ENCODE measurements at places on chromosomes 6 and 20.

- no peak for DNase-seq
Observed at GRCh38 chr20:38864662-38865061, 59.2 kb downstream of the PPP1R16B start.

DNA sequence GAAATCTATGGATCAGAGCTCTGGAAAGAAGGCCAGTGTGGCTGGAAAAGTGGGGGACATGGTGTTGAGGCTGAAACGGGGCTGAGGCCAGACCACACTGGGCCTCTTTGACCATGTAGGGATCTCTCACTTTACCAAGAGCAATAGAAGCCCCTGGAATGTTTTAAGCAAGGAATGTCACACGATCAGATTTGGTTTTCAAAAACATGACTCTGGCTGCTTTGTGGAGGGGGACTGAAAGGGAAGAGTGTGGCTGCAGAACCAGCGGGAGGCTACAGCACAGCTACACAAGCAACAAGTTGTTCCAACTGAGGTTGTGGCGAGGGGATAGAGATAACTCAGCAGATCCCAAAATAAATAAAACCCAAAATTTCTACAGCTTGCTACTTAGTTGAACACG is 346.0 kb downstream of the NRN1 start:
- DNase-seq: no peak

GRCh38 chr6:100446115-100447080 is 18.3 kb downstream of the SIM1 start:
- DNase-seq: no peak

- DNase-seq: no peak
Observed at GRCh38 chr6:3317741-3318211, 59.0 kb downstream of the PSMG4 start.

- DNase-seq: no peak
Observed at GRCh38 chr6:119311514-119312142, 37.9 kb downstream of the MAN1A1 start.

- DNase-seq: no peak
Observed at GRCh38 chr6:40733290-40733689, 146.1 kb upstream of the LRFN2 start.

DNA sequence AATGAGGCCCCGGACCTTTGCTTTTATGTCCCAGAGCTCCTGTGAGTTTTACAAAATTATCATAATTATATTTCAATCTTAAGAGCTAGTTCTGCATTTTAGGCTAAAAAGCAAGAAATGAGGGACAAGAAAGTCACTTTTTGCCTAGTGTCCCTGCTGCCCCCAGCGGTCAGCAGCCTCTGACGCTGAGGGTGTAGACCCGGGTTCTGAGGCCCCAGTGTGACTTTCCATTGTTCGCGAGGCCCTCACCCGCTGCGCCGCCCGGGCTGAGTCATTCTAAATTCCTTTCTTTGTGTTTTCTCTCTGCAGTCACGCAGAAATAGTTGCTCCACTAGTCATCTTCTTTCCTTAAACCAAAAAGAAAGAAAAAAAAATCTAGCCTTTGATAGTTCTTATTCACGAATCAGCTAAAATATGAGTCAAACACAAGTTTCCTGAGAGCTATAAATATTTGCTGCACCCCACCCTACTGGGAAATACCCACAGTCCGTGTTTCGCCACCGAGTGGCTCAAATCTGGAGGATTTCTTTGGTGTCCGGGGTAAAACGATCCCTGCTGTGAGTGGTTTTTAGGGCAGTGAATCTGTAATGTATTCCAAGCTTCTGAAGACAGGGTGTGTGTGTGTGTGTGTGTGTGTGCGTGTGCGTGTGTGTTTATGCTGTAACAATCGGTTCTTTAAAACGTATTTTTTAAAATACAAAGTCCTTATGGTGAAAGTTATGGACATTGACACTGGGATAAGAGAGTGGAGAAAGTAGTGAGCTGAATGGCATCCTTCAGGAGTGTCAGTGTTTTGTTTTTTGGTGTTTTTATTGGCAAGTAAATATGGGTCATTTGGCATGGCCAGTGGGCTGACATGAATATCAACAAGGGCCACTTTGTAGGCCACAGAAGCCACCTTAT is 59.7 kb upstream of the EEF1A1 start:
- peak; percentile 71 for DNase-seq

DNA sequence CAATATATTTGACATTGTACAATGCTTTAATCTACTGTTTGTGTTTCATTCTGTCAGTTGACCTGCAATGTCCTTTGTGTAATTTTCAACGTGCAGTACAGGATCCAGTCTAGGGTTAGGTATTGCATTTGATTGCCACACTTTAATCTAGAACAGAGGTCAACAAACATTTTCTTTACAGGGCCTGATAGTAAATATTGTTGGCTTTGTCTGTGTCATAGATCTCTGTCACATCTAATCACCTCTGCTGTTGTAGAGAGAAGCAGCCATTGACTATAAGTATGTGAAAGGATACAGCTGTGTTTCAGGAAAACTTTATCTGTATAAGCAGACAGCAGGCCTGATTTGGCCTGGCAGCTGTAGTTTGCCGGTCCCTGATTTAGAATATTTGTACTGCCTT is 39.3 kb downstream of the ATRN start:
- no peak for DNase-seq

GRCh38 chr6:81901551-81901966 is 149.1 kb upstream of the TENT5A start:
- no peak for DNase-seq

- DNase-seq: no peak
Observed at GRCh38 chr6:151633526-151634335, 139.9 kb downstream of the CCDC170 start.

DNA sequence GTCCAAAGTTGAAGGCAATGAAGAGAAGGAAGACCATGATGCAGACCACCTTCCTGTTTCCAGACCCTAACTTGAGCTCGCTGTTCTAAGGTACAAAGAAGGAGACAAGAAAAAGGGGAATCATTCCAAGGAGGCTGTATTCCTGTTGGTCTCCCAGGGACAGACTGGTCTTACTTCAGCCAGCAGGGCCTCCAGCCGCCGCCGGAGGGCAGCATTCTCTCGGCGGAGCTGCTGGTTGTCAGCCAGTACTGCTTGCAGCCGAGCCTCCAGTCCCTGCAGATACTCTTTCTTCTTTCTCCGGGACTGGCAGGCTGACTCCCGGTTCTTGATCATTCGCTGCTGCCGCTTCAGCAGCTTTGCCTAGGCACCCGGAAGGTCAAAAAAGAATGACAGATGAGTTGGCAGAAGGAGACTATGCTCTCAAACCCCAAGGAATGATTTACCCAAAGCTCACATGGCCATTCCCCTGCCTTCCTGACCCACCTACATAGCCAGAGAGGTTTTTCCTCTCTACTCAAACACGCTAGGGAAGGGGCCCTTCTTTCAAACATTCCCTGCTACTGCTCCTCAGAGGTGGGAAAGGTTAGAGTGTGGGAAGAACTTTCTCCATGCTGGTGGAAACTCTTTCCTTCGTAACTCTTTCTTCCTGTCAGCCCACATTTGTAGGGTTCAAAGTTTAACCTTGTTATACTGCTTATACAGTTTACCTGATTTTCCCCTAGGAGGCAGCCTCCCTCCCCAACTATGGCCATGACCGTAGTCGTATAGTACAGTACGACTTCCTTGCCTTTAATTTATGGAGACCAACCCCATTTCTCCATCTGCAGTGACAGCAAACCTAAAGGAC is 9.0 kb downstream of the ATF6B start:
- DNase-seq: peak; percentile 79

DNA sequence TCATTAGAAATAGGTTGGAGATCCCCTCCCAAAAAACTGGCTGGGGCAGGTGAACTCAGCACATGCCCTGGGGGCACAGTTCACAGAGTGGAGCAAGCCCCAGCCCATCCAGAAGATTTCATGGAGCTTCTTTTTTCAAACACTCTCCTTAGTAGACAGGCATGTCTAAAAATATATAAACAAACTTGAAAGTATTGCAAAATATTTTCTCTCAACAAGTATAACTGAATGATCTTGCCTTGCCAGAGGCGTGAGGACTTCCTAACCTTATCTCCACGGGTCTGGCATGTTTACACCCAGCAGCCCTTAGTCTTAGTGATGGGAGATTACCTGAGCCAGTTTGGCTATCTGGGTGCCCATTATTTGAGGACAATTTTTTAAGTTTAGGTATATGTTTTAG is 107.1 kb downstream of the QRSL1 start:
- DNase-seq: no peak

- no peak for DNase-seq
Observed at GRCh38 chr6:84027340-84028181, 6.0 kb upstream of the MRAP2 start.

- no peak for DNase-seq
Observed at GRCh38 chr6:166343150-166343487, 774 bp upstream of the SFT2D1 start.

DNA sequence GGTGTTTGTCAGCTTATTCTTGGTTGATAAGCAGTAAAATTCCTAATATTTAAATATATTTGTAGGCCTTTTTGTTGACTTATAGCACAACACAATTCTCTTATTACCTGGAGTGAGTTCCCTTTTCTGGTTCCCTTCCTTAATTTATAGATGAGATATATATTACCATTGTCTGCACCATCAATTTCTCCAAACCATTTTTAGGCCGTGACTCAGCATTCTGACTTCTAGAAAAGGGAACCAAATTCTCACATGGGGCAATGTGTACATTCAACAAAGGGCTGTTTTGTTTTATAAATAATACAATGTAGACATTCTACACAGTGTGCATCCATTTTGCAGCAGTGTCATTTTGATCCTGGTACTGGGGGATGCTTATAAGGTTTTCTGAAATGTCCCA is 52.8 kb downstream of the NCOA7 start:
- DNase-seq: no peak

DNA sequence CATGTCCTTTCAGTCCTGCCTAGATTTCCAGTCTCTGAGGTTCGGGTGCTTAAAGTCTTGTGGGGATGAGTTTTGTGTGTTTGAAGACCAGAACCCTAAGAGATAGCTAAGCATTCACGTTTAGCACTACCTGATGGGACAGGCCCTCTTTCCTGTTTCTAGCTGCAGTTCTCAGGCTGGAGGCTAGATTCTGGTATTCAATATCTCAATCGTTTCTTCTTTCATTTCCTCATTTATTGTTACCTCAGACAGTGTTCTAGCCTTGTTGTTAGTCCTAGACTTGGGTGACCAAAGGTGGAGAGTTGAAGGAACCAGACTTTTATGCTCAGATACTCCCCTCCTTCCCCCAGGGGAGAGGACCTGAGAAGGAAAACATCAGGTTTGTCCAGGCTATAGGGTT is 16.8 kb downstream of the CEP250 start:
- DNase-seq: no peak

GRCh38 chr6:40460380-40460779 is 126.8 kb downstream of the LRFN2 start:
- DNase-seq: no peak

DNA sequence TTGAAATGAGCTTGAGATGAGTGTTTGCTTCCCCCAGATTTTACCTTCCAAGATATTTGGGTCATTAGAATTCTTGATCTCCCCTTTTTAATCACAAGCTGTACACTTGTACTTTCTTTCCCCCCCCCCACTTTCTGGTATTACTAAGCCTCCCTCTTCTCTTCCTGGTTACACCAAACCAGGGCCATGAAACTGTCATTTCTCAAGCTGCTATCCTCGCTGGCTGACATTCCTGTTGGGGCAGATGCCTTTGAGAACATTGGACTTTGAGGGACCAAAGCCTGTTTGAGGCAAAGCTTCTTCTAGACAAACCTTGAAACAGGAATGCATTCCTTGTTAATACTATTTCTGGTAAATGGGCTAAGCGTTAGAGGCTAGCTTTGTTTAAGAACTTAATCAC is 32.3 kb upstream of the MAP3K7 start:
- no peak for DNase-seq

- no peak for DNase-seq
Observed at GRCh38 chr6:157546321-157546720, 165.3 kb downstream of the ZDHHC14 start.

GRCh38 chr6:87702589-87702945 is 534 bp upstream of the AKIRIN2 start:
- DNase-seq: no peak

- DNase-seq: no peak
Observed at GRCh38 chr6:89081129-89081422, 525 bp downstream of the PNRC1 start.

- DNase-seq: no peak
Observed at GRCh38 chr20:35743693-35744491, 1.8 kb upstream of the RBM39 start.

DNA sequence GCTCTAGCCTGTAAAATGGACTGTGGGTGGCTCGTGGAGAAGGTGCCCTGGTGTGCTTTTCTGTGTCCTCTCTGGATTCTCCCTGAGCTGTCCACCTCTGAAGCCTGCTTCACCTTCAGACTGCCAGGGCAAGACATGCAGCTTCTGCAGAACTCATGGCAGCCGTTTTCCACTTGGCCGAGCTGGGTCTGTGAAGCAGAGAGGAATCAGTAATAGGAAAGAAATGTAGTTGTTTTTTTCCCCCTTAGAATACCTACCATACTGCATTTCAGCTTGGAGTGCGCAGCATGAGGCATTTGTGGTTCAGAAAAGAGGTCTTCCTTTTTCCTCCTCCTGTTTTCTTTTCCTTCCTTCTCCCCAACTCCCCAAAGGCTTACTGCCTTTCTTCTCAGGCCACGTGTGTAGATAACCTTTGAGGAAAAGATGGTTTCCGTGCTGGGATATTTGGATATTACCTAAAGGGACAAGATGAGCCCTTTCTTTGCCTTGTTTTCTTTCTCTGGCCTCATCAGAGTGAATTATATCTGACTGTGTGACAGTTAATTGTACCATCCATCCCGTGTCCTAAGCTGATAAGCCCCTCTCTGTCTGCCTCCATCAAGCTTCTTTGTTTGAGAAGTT is 39.4 kb downstream of the RREB1 start:
- no peak for DNase-seq

GRCh38 chr6:33313709-33314514 is at the start of gene TAPBP:
Gene TAPBP (minus strand): TSS chr6:33314078. CDS start chr6:33314041, 37 bp downstream.
- peak; percentile 84 for DNase-seq

DNA sequence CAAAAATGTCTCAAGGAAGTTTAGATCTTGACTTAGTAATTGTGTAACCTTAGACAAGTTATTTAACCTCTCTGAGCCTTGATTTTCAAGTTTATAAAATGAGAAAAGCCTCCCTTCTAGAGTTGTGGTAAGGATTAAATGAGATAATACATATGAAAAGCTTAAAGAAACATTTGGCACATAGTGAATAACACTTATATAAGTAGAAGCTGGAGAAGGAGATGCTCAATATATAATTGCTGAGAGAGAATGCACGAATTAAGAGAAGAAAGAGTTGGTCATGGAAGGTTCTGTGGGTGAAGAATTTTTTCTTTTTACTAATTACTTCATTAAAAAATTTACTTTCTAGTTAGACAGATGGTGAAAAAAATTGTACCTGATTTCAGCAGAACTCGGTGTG is 5.3 kb downstream of the ACSS2 start:
- DNase-seq: no peak

GRCh38 chr6:139325125-139325524 is 33.3 kb upstream of the TXLNB start:
- no peak for DNase-seq

GRCh38 chr6:118324116-118324515 is 224.0 kb upstream of the PLN start:
- no peak for DNase-seq

DNA sequence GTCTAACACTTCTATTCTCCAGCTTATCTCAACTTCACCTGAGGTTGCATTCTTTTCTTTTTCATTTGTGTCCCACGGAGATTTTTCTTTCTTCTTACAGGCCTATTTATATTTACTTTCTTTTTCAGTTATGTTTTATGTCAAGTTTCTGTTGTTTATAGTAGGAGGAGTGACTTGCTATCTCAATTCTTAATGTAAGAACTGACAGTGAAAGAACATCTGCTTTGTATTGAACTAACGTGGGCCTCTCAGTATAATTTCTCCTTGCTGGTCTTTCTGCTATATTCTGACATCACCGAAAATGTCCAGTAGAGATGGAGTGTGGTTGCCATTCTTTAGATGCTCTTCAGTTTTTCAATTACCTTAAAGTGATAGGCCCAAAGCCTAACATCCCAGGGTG is 521.7 kb downstream of the EPM2A start:
- DNase-seq: no peak
